ENCODE measurements at places on chromosomes 2 and 18. TPM values are rescaled to one million over a fixed set of nuclear protein-coding genes. Genes with fewer than 3 reads are reported as not detected.

EGR4 gene
- total RNA-seq: not detected

REV1 gene
- 56.4 TPM for total RNA-seq

ZAP70 gene
- 0.46 TPM for total RNA-seq

SANBR gene
- total RNA-seq: 6.2 TPM

MGAT4A gene
- total RNA-seq: 14.9 TPM

FHL2 gene
- 150 TPM for total RNA-seq

SP110 gene
- total RNA-seq: 16.8 TPM

DNA sequence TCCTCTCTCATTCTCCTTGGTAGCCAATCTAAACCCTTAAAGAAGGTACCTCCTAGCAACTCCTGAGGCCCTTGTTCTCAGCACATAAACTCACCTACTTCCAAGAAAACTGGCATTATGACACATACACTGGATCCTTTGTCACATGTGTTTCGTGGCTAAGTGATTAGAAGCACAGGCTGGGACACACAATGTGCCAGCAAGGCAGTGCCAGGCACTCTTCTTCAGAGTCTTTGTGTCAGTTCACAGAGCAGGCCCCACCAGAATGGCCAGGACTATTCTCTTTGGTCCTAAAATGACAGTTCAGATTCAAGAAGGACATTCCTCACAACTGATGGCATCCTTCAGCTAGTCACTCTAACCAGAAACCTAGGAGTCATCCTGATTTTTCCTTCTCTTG, 40.3 kb downstream of the SMC6 start:
- ATAC-seq: no peak

DNA sequence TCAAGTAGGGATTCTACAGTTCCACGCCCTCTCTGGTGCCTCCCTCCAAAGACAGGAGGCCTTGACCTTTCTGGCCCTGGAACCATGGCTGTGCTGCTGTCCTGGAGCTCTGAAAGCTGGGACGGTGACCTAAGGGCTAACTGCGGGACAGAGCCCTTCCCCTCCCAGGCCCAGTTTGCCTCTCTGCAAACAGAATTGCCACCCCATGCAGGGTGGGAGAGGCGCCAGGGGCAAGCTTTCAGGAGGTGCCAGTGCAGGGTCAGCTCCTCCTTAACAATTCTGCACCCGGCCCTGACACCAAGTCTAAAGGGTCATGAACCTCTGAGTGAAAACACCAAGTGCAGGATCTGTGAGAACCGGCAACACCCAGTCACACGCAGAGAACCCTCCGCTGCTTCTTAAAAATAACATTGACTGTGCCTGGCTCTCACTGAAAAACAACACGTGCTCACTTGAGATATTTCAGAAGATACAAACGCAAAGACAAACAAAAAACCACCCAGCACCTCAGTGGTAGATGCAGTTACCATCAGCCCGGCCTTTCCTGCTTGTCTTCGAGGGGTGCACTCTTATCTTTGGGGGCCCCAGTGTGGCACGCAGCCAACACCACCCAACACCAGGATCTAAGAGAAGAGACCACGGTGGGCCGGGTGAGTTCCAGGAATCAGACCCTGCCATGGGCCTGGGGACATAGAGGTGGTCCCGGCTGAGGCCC, 1.1 kb upstream of the SNED1 start:
- peak; percentile 19 for ATAC-seq

DNA sequence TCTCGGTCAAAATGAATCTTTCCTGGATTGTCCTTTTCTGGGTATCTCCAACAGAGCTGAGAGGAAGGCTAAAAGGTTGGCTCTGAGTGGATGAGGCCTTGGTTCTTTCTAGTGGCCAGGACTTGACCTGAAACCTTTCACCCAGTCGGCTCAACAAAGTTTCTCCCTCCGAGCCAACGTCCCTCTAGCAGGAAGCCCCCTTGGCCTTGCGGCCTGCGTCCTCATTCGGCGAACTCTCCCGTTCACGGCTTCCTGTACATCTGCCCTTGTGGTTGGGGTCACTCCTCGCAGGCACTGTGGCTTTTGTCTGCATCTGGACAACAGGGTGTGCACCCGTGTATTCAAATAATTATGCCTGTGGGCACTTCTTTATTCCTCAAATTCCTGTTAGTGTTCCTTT, 9.4 kb upstream of the SIX3 start:
- ATAC-seq: no peak

DNA sequence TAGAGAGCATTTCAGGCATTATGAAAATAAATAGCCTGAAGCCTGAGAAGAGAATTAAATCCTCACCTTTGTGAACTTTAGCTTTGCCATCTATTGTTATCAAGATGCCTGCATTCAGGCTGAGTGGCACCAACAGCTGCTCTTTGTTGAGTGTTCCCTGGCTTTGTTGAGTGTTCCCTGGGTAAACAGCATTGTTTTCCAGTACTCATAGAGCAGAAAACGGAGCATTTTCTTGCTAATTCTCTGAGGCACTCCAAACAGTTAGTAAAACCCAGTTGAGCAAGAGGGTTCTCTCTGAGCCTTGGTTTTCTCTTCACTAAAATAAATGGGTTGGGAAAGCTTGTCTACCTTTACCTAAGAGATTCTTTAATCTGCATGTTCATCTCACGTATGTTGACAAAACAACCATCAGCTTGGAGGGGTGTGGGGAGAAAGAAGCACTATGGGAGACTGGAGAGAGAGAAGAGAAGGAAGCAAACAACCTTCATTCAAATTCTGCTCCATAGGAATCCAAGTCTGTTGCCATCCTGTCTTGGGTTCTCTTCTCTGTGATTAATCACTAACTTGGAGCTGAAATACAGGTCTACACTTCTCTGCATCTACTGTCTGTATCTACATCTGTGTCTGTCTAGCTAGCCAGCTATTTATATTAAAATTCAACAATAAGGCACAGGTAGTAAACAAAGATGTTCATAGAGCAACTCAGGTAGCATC, 567.0 kb upstream of the SOX11 start:
- ATAC-seq: no peak

DNA sequence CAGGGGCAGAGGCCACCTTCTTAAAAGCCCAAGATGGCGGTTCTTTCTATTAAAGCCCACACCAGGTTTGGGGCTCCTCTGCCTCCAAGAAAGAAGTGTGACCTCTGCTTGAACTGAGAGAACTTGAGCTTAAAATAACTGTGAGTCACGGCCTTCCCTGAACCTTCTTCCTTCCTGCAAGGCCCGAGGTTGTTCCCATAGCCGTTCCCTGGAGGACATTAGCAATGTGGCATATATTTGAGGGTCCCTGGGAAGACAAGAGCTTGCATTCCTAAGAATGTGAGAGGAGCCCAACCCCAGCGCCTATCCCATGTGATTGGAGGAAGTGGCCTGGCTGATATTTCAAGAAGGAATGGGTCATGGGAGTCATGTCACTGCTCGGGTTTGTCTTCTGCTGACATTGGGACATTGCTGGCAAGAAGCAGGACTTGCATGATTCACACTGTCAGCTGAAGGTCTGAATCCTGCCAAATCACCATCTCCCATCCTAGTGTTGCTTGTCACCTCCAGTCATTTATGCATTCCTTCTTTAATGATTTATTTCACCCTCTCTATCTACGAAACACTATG, 168.1 kb downstream of the TRIB2 start:
- ATAC-seq: peak; percentile 73

DNA sequence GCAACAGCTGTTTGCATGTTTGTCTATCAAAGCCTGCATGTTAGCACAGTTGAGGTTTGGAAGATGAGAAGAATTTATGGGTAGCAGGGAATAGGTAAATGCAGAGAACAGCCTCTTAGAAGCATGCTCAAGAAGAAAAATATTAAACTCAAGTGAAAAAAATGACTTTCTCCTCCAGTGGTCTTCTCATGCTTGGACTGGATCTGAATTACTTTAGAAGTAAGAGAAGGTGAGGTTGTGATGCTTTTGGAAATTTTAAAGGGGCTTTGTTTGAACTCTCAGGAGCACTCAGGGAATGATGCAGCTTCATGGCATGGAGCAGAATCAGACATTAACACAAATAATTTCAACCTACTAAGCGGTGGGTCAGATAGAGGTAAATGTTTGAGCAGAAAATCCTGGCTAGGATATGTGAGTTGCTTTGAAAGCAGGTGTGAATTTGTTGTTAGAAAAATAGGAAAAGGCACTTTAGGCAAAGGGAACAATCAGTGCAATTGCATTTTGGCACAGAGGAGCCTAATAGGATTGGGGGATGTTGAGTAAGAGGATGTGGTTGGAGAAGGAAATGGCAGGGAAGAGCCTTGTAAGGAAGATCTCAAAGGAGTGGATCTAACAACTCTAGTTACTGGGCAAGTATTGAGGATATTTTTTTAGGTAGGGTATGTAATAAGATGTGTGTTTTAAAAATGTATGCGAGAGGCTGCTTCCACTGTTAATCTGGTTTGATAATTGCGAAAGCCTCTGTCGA, 76.3 kb downstream of the DDX1 start:
- no peak for ATAC-seq

DNA sequence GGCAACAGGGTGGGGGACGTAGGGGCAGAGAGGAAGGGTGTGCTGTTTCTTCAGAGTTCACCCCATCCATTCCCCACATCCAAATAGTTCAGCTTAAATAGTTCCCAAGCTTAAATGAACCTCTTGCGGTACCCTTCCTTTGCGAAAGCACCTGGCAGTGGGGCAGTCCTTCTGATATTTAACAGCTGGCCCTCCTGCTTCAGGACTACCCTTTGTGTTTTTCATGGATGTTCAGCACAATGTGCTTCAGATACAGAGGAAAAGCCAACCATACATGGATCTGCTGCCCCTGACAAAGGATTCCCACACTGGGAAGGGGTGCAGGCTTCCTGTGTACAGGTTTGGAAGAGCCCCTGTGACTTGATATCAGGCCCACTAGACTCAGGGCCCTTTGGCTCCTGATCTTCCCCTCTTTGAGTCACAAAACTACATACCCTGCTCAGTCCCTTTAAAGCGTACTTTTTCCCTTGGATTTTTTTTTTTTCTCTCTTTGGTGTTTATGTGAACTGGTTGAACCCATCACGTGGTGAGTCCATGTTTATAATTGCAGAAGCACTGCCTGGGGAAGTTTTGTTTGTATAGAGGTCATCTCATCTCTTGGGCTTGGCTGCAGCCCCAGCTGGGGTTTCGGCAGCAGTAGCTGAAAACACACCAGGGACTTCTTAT, 45.3 kb upstream of the IGFBP5 start:
- peak; percentile 69 for ATAC-seq

DNA sequence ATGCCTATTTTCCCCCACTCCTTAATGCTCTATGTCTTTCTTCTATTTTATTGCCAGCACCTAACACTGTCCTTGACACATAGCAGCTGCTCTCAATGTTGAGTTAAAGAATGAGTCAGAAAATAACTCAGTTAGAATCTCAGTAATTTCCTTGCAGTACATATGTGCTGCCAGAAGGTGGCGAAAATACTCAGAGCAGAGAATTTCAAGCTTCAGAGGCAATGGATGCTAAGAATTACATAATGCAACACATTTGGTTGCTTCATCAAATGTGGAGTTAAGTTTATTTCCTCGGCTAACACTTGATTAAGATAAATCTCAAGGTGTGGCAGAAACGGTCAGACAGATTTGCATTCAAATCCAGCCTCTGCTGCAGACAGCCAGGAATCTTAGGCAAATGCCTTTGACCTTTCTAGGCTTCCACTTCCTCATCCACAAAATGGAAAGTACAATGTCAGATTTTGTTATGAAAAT, 105.6 kb downstream of the VSNL1 start:
- ATAC-seq: peak; percentile 80

DNA sequence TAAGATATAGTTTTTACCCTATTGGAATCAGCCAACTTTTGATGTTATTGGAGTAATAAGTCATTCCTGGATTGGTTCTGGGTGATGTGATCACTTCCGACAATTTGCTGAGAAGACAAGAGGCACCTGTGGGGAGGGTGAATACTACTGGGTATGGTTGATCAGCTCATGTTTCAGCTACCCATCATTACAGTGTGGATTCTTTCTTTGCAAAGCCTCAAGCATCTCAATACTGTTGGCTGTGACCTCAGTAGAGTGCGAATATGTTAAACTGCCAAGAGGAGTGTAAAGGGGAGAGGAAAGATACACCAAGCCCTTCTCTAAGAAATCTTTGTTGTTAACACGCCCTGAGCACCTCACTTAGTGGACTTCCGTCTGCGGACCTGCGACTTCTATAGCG, 317.7 kb downstream of the TDRD15 start:
- no peak for ATAC-seq

- no peak for ATAC-seq
Measured at GRCh38 chr2:218405746-218406208, 6.1 kb downstream of the CTDSP1 start.

GRCh38 chr2:170235860-170236679, 58.1 kb downstream of the MYO3B start:
- peak; percentile 50 for ATAC-seq

- no peak for ATAC-seq
Measured at GRCh38 chr2:763766-764525, 86.7 kb upstream of the TMEM18 start.

GRCh38 chr2:69260666-69261065, 126.4 kb downstream of the GFPT1 start:
- no peak for ATAC-seq

DNA sequence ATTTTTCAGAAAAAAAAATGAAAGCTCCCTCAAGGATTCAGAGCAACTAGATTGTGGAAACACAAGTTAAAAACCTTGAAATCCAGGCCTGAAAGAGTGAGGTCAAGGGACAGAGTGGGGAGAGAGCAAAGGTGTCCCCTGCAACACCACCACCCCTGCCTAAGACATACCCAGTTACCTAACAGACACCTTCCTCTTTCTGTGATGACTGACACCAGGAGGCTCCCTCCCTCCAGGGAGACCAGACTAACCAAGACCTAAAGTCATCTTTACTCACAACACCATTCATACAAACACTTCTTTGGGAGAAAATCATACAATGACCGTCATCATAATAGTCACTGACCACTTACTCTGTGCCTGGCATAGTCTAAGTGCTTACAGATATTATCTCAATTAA, 151.8 kb upstream of the NABP1 start:
- no peak for ATAC-seq

DNA sequence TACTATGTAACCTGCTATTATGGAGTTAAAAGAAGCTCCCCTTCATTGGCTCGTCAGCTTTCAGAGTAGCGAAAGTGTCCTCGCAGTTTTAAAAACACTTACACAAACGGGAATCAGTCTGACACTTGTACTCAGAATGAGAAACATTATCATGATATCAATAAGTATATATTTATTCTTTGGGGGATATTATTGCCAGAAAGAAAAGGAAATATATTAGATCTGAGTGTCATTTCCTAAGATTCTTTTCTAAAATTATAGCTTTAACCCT, 584.5 kb downstream of the ZEB2 start:
- no peak for ATAC-seq

DNA sequence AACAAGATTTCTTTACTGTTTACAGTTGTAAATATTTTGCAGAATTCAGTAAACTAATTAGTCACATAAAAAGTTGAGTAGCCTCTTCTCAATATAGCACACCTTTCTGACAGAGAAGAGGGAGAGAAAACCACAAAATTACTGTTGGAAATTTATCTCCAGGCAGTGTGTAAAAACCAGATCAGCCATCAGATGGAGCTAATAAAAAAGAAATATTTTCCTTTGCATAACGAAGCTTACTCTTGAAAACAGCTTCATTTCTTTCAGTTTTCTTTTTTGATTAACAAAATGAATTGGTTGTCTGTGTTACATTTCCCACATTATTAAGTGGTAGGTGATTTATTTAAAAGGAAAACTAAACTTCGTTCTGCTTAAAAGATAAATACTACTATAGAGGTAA, 259.3 kb upstream of the KCNJ3 start:
- no peak for ATAC-seq

Data from gastroesophageal sphincter (tissue), 4 donors.